ENCODE measurements at places on chromosomes 7 and 10.

- H3K36me3 ChIP-seq, result no peaks in the 10 kb centered on the region
- H3K4me1 ChIP-seq, result no peaks in the 10 kb centered on the region
- DNase-seq, result peak; percentile 19
- no peak overlapping the region for H3K27ac ChIP-seq
Measured at GRCh38 chr10:123309731-123310130, 155.5 kb downstream of the BUB3 start.

DNA sequence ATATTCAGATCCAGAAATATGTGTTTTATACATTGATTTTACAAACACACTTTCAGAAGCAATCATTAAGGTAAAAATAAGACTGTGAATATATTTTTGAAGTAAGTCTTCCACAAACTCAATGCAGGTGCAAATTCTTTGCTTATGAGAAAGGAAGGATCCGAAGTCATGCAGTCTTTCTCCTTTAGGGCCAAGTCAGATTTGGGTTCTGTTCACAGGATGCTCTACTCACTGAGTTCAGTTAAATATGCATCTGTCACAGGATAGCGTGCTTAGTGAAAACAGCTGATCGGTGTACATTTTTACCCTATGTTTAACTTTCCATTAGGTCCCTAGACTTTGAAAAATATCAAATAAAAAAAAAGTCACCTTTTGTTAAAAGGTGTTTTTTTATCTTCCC lies 608.5 kb downstream of the PHTF2 start:
- no peaks in the 10 kb centered on the region for H3K4me1 ChIP-seq
- H3K27ac ChIP-seq, result no peak overlapping the region
- H3K36me3 ChIP-seq, result no peaks in the 10 kb centered on the region

GRCh38 chr7:23022258-23022769 lies 8.4 kb upstream of the HYCC1 start:
- no peak for DNase-seq
- no peak overlapping the region for H3K27ac ChIP-seq
- no peaks in the 10 kb centered on the region for H3K36me3 ChIP-seq
- peaks cover 2% of the 10 kb centered on the region for H3K4me1 ChIP-seq
- H3K27me3 ChIP-seq, result no peaks in the 10 kb centered on the region

- H3K36me3 ChIP-seq, result no peaks in the 10 kb centered on the region
- H3K4me3 ChIP-seq, result no peak overlapping the region
Measured at GRCh38 chr7:137563981-137564380, 220.4 kb upstream of the PTN start.

DNA sequence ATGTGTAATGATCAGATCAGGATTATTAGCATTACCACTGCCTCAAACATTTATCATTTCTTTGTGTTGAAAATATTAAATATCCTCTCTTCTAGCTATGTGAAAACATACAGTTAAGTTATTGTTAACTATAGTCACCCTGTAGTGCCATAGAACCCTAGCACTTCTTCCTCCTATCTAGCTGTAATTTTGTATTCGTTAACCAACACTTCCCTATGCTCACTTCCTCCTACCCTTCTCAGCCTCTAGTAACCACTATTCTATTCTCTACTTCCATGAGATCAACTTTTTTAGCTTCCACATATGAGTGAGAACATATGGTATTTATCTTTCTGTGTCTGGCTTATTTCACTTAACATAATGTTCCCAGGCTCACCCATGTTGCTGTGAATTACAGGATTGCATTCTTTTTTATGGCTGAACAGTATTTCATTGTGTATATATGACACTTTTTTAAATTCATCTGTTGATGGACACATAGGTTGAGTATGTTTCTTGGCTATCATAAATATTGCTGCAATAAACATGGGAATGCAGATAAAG lies 132.7 kb upstream of the RHOBTB1 start:
- no peak overlapping the region for H3K27ac ChIP-seq
- H3K4me1 ChIP-seq, result no peaks in the 10 kb centered on the region
- H3K36me3 ChIP-seq, result no peaks in the 10 kb centered on the region

DNA sequence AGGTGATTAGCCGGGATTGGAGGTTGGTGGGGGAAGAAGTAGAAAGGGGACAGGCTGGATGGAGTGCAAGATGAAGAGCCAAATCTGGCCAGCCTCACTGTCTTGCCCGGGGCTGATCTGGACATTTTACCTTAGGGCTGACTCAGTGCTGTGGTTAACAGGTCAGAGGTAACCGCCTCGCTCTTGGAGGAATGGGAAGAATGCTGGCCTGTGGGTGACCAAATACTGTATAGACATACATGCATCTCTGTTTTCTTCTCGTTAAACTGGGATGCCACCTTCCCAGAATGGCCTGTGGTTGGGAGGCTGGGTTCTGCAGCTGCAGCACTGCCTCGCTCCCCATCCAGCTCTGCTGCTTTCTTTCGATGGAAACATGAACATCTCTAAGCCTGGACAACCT lies 120.0 kb downstream of the SEC23IP start:
- peaks cover 9% of the 10 kb centered on the region for H3K27me3 ChIP-seq
- H3K4me3 ChIP-seq, result no peak overlapping the region
- H3K4me1 ChIP-seq, result no peaks in the 10 kb centered on the region
- H3K27ac ChIP-seq, result no peak overlapping the region
- no peaks in the 10 kb centered on the region for H3K36me3 ChIP-seq

GRCh38 chr10:87646935-87647334 lies 12.7 kb upstream of the PAPSS2 start:
- H3K4me1 ChIP-seq, result no peaks in the 10 kb centered on the region
- H3K27me3 ChIP-seq, result peaks cover 3% of the 10 kb centered on the region
- H3K4me3 ChIP-seq, result no peak overlapping the region
- H3K27ac ChIP-seq, result no peak overlapping the region
- no peak for DNase-seq

DNA sequence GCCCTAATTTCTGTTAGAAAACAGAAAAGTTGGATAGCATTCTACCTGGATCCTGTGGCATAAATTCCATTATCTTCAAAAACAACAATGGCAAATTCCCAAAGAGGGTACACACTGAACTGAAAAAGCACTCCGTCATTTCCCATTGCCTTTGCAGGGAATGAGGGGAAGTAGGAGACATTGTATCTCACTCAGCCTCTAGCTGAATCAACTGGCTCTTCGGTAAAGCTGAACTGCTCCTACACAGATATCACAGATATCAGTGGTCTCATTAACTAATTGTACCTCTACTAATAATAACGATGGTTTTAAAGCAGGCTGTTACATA lies 64.2 kb upstream of the PRKAR2B start:
- H3K27ac ChIP-seq, result no peak overlapping the region
- H3K4me3 ChIP-seq, result no peak overlapping the region
- no peaks in the 10 kb centered on the region for H3K36me3 ChIP-seq
- no peaks in the 10 kb centered on the region for H3K27me3 ChIP-seq
- no peak for DNase-seq

GRCh38 chr7:127536394-127536691 lies 49.1 kb downstream of the GCC1 start:
- no peak overlapping the region for H3K4me3 ChIP-seq
- no peaks in the 10 kb centered on the region for H3K4me1 ChIP-seq
- peaks cover 10% of the 10 kb centered on the region for H3K27me3 ChIP-seq

- H3K36me3 ChIP-seq, result no peaks in the 10 kb centered on the region
- no peak overlapping the region for H3K4me3 ChIP-seq
- no peaks in the 10 kb centered on the region for H3K4me1 ChIP-seq
Measured at GRCh38 chr10:63054889-63055611, 78.1 kb upstream of the NRBF2 start.

- H3K4me1 ChIP-seq, result no peaks in the 10 kb centered on the region
- H3K4me3 ChIP-seq, result no peak overlapping the region
- peaks cover 10% of the 10 kb centered on the region for H3K27me3 ChIP-seq
- H3K27ac ChIP-seq, result no peak overlapping the region
Measured at GRCh38 chr10:121553511-121554264, 44.6 kb downstream of the FGFR2 start.

GRCh38 chr10:120423431-120424197 lies 33.4 kb upstream of the PLPP4 start:
- H3K27me3 ChIP-seq, result no peaks in the 10 kb centered on the region
- no peak overlapping the region for H3K27ac ChIP-seq
- peak; percentile 22 for DNase-seq
- H3K4me1 ChIP-seq, result no peaks in the 10 kb centered on the region
- no peaks in the 10 kb centered on the region for H3K36me3 ChIP-seq

DNA sequence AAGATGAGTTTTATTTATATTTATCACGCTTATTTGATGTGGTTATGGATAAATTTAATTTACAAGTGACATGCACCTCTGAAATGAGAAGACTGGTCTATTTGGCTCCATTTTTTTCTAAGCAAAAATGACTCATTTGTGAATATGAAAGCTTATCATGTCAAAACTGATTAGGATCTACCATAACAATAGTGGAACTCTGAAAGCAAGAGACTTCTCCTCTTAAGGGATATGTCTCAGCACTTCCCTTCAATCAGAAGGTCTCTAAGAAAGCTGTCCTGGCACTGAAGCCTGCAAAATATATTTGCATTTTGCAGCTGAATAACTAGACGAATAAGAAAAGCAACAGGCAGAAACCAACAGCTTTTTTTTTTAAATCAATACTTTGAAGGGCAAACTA lies 12.7 kb downstream of the FAS start:
- H3K36me3 ChIP-seq, result peaks cover 8% of the 10 kb centered on the region
- H3K4me3 ChIP-seq, result no peak overlapping the region
- H3K27ac ChIP-seq, result no peak overlapping the region
- DNase-seq, result no peak

DNA sequence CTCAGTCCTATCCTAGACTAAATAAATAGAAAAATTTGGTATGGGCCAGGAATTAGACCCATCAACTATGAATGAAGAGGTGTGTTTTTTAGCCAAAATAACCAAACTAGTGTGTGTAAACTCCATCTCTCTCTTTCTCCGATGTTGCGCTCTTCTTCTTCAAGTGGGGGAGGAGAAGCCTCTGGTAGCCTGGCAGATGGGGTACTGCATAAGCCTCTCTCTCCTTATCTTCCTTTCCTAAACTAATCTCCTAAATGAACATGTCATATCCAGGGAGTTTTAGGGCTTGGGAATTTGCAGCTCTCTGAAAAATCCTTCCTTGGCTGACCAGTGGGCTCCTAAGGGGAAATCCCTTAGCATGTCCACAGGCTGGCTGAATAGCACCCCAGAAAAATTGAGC lies 56.3 kb upstream of the RAPGEF5 start:
- no peaks in the 10 kb centered on the region for H3K27me3 ChIP-seq

- no peaks in the 10 kb centered on the region for H3K27me3 ChIP-seq
- no peak for DNase-seq
- no peak overlapping the region for H3K27ac ChIP-seq
- H3K36me3 ChIP-seq, result no peaks in the 10 kb centered on the region
- H3K4me1 ChIP-seq, result no peaks in the 10 kb centered on the region
- H3K4me3 ChIP-seq, result no peak overlapping the region
Measured at GRCh38 chr10:103933557-103934121, 15.7 kb upstream of the STN1 start.
